ENCODE measurements at places on chromosomes 16 and 17.
A peak's percentile ranks its signal among the peaks of the same experiment; 100 is the strongest.

- DNase-seq = no peak
Observed at GRCh38 chr17:68892193-68892592, 63.0 kb downstream of the ABCA8 start.

- DNase-seq = peak; percentile 8
Observed at GRCh38 chr16:2428051-2428783, 1.0 kb upstream of the CCNF start.

GRCh38 chr17:20281860-20282259 is 185.5 kb downstream of the LGALS9B start:
- DNase-seq = peak; percentile 54

GRCh38 chr17:29331075-29331707 is 37.2 kb upstream of the NUFIP2 start:
- DNase-seq = no peak

DNA sequence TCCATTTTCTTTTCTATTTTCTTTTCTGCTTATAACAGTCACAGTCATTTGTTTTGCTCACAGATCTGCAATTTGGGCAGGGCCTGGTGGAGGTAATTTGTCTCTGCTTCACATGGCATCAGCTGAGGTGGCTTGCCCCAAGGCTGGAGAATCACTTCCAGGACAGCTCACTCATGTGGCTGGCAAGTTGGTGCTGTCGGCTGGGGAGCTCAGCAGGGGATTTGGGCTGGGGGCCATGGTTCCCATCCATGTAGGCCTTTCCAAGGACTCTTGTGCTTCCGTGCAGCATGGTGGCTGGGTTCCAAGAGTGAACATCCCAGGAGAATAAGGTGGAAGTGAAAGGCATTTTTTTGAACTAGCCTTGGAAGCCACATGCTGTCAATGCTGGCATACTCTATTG is 85.7 kb downstream of the MGAT5B start:
- no peak for DNase-seq

GRCh38 chr17:43449470-43450248 is 34.1 kb upstream of the DHX8 start:
- no peak for DNase-seq

- no peak for DNase-seq
Observed at GRCh38 chr17:77899498-77899897, 59.0 kb upstream of the TNRC6C start.

- DNase-seq = peak; percentile 38
Observed at GRCh38 chr16:81445143-81445961, 744 bp downstream of the CMIP start.

GRCh38 chr16:22297114-22297870 is at the start of gene POLR3E:
Gene POLR3E, plus strand, starts transcription at chr16:22297409. Its CDS starts 5,560 bp downstream, at chr16:22302969.
- peak; percentile 100 for DNase-seq

- DNase-seq = no peak
Observed at GRCh38 chr17:16398270-16399267, 16.8 kb upstream of the TRPV2 start.

DNA sequence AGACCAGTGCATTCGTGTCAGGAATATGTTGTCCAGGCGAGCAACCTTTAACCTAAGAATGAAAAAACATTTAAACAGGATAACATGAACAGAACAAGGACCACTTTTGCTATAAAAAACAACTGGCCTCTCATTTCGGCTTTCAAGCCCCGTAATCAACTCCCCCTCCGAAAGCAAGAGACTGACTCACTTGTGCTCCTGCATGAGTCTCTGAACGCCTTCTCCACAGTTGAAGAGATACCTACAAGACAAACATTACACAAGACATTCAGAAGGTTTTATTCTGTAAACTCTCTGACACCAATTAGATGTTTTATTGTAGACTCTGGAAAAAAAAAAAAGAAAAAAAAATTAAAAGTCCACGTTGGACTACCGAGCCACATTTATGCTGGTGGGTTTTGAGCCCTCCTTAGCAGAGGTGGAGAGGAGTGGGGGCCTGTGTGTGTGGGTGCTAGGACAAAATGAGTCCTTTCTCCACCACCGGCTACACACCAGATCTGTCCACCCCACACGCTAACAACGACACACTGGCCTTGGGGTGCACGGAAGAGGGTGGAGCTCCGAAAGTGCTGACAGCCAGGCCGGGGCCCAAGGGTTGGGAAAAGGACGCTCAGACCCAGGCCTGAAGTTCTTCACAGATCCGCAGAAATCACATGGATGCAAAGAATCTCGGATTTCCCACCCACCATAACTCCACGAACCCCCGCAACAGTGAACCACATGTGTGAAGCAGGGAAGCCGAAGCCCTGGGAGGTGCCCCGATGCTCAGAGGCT is 759 bp downstream of the ELAC2 start:
- no peak for DNase-seq

GRCh38 chr17:66939461-66940114 is 24.9 kb upstream of the CACNG4 start:
- no peak for DNase-seq

GRCh38 chr16:78566397-78567073 is 467.1 kb downstream of the WWOX start:
- no peak for DNase-seq

DNA sequence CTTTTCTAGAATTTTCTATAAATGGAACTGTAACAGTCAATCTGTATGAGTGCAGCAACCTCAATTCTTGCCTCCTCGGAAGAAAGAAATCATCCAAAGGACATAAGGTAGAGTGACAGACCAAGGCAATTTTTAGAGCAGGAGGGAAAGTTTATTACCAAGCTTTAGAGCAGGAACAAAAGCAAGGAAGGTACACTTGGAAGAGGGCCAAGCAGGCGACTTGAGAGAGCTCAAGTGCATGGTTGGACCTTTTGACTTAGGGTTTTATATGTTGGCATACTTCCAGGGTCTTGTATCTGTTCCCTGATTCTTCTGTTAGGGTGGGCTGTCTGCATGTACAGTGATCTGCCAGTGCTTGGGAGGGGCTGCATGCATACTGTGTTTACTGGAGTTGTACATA is 50.3 kb downstream of the SCNN1G start:
- DNase-seq = no peak

DNA sequence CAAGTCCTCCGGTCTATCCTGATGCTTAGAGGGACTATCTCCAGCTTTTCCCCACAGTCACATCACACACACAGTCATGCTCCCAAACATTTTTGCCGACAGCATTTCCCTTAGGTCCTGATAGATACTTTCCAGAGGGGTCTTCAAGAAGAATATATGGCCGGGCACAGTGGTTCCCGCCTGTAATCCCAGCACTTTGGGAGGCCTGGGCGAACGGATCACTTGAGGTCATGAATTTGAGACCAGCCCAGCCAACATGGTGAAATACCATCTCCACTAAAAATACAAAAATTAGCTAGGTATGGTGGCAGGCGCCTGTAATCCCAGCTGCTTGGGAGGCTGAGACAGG is 4.3 kb upstream of the GIP start:
- no peak for DNase-seq

- DNase-seq = no peak
Observed at GRCh38 chr17:77501751-77502625, 361.2 kb downstream of the SEC14L1 start.
